ENCODE measurements at places on chromosomes 11 and 22. TPM values are rescaled to one million over a fixed set of nuclear protein-coding genes. Genes with fewer than 3 reads are reported as not detected.

KIRREL3 gene
- 0.74 TPM for total RNA-seq

DNAJB13 gene
- not detected for total RNA-seq

P2RX3 gene
- 1.4 TPM for total RNA-seq

OR5B21 gene
- not detected for total RNA-seq

DNA sequence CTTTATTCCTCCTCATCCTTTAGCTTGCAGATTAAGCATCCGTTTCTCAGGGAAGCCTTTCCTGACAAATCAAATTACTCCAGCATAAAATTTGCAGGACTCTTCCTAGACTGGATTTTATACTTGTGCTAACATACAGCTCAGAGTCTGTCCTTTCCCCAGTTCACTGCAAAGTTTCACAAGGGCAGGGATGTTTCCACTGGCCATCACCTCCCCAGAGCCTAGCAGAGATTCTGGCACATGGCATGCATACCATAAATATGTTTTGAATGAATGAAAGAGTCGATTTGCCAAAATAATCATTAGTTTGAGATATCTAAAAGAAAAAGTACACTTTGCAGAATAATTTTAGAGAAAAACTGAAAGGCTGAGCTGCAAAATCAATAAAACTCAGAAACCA lies 10.6 kb downstream of the MSANTD4 start:
- DNase-seq: no peak

- no peak for DNase-seq
Measured at GRCh38 chr11:20327377-20327935, 36.1 kb upstream of the HTATIP2 start.
